ENCODE measurements at places on chromosomes 1 and 21.

DNA sequence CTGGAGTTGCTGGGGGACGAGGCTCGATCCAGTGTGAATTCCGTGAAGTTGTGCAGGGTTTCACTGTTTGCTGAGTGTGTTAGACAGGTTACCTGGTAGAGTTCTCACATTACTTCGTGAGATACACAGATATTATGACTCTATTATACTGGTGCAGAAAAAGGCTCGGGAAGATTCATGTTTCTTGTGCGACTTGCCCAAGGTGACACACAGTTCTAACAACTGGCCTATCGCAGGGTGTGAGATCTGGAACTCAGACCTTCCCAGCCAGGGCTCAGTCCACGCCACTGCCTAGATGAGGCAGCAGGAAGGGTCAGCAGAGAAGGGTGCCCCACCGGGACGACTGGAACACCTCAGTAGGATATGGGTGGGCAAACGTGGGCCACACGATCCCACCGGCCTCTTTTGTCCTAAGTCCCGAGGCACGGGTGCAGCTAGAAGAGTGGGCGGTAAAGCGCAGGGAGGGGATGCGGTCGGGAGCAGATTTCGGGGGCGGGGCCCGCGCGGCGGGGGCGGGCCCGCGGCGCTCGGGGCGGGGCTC, 296 bp upstream of the RNPEP start:
- DNase-seq = no peak

DNA sequence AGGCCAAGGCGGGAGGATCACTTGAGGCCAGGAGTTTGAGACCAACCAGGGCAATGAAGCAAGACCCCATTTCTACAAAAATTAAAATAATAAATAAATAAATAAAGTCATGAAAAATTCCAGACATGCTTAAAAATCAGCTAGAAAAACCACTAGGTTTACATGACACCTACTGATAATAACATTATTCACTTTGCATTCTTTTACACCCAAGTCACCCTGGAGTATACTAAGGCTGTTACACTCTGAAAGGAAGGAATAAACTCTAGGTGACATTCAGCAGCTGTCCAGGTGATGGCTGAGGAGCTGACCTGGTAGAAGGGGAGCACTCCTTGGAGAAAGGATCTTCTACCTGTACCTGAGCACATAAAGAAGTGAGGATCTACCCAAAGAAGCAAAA, 179.2 kb downstream of the ZNF281 start:
- DNase-seq = no peak

DNA sequence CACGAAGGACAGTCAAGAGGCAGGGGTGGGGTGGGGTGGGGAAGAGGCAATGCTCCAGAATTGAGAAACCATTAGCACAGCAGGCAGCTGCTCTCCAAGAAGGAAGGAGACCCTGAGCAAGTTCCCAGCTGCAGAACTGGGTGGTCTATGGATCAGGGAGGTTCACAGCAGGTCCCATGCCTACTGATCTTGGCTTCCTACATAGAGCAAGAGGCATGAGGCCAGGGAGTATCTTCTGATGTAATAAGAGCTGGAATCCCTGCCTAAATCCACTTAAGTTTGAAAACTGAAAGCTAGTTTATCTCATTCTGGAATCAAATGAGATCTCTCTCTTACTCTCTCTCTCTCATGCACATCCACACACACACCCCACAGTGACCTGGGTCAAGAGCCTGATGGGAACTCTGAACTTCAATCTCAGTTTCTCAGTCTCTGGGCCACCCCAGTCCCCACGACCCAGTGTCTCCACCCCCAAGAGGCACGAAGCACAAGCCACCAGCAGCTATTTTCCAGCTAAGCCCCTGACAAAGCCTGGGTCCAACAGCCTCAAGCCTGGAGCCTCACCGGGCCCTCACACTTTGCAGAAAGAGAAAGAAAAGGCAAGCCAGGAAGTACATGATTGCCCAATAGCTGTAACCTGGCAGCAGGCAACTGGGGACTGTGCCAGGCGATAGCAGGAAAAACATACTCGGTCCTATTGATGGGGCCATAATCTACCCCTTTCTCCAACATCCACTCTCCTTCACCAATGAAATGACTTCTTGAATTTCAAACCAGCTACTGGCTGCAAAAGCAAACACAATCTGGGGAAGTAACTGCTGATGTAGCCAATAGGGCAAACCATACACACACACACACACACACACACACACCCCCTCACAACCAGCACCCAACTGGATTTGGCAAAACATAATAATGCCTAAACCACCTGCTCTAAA, 2.2 kb downstream of the NUAK2 start:
- DNase-seq = no peak

DNA sequence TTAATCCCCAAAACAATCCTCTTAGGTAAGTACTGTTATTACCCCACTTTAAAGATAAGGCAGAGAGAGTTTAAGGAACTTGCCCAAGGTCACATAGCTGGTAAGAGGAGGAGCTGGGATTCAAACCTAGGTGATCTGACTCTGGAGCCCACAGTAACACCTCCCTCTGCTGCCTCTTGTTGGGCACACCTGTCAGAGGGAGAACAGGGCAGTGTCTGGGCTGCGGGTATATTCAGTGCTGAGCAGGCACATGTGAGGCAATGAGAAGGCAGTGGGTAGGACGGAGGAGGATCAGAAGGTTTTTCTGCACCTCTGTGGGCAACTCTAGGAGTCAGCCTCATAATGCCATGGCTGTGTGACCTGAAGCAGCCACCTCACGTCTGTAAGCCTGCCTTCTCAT, 1.8 kb downstream of the HPCA start:
- DNase-seq = no peak

DNA sequence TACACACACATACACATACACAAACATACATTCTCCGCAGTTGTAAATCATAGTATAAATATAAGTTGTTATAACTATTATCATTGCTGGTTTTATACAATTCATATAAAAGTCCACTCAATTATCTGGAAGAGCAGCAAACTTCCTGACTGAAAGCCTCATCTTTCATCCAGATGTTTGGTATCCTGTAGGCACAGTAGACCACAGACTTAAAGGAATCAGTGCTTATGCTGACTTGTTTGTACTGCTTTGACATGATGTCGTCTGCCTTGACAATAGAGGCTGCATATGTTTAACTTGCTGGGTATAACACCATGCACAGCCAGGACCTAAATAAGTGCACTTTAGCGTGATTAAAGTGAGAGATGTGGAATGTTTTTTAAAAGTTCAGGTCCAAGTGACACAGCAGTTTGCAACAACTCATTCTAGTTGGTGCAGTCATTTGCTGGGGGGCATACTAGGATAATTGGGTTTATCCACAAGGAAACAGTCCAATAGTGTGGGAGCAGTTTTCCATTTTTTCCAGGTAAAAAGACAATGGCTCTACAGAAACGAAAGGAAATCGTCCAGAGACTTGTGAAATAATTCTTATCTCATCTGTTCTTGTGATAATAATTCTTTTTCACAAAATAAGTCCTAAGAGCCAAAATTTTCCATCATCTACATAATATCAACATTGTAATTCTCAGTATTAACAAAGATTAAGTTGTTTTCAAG, 110.3 kb upstream of the TSPAN2 start:
- DNase-seq = no peak

Measured in cortex of kidney (tissue), 1 donor.